ENCODE measurements at places on chromosomes 16 and 17.

- peak; percentile 57 for DNase-seq
Measured at GRCh38 chr16:1152123-1152638, 725 bp upstream of the CACNA1H start.

GRCh38 chr16:62391134-62391533 lies 354.9 kb upstream of the CDH8 start:
- DNase-seq: no peak

GRCh38 chr17:43219746-43220380 lies 8.2 kb downstream of the TMEM106A start:
- no peak for DNase-seq

DNA sequence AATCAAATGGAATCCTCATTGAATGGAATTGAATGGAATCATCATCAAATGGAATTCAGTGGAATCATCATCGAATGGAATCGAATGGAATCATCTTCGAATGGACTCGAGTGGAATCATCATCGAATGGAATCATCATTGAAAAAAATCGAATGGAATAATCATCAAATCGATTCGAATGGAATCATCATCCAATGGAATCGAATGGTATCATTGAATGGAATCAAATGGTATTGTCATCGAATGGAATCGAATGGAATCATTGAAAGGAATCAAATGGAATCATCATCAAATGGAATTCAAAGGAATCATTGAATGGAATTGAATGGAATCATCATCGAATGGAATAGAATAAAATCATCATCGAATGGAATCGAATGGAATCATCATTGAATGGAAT lies 619.3 kb downstream of the TP53TG3F start:
- DNase-seq: no peak

- no peak for DNase-seq
Measured at GRCh38 chr17:36829676-36830075, 107.6 kb upstream of the LHX1 start.

DNA sequence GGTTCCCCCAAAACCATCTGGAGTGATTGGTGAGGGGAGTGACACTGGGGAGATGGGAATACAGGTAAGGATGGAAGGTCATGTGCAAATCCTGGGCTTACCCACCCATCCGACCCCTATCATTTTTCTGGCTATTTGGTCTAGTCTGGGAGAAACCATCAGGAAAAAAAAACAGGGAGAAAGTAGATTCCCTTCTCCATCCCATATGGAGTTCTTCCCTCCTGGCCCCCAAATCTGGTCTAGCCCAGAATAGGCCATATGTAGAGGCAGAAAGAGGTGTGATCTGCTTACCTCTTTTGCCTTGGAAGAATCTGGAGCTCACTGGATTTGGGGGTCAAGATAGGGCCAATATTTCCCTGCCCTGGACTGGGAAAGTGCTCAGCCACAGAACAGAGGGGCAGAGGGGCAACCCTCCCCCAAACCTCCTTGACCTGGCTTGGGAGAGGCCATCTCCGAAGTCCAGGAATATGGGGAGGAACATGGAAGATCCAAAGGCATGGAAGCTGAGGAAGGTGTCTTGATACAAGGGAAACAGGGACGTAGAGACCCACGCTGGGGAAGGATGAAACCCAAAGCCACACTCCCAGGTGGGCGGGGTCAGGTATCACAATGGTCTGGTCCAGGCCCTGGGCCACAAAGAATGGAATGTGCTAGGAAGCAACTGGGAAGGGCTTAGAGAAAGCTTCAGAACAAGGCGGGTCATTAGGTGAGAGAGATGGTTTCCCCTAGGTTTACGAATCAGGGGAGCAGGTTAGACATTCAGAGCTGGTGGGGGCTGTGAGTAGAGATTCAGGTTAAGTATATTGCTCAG lies 16.2 kb downstream of the CHRNB1 start:
- DNase-seq: no peak

DNA sequence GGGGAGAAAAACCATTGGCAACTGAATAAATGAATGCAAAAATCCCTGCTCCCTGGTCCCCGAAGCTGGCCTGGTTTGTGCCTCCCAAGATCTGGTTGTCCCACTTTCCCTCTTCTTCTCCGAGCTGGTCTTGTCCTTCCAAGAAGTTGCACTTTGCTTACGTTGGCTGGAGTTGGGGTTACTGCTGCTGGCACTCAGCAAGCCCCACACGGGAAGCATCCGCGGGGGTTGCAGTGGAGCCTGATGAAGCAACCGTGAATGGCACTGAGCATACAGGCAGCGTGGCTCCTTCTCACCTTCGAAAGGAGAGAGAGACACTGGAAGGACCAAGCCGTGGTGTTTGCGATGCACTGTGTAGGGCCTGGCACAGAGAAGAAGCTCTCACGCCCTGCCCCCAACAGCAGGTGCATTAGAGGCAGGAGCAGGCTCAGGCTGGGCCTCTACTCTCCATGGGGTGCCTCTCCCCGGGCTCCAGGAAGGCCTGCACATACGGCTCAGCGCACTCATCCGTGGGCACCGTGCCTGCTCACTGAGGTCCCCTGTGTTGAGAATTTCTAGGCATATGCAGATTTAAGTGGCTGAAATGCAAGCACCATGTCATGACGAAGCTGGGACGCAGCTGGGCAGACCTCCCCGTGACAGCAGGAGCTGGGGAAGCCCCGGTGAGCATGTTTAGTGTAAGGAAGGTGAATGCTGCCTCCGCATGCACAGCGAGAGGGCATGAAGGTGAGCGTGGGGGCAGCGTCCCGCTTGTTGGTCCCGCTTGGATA lies 12.1 kb downstream of the CA5A start:
- no peak for DNase-seq

DNA sequence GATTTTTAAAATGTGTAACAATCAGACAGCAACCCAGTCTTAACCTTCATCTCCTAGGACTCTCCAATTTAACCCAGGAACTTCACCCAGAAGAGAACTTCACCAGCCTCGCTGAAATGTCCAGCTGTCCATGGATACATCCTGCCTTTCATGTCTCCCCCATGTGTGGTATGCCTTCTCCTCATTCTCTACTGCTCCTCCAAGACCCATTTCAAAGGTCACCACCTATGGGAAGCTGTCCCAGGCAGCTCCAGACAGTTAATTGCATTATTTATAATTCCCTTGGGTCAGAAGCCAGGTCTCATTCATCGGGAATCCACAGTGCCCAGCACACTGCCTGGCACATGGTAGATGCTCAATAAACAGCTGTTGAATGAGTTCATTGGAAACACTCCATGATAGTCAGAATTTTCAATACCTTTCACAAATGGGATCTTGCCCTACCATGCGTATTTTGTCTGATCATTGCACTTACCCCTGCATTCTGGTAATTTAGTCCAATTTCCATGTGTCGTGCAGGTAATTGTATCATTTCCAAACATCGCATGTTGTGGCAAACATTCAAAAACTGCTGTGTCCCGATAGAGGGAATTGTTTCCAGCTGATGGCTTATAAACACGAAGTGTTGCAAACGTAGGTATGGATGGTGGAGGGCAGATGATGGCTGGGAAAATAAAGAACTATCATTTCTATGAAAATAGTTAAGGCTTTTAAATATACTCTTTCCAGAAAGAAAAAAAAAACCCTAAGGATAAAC lies 9.0 kb downstream of the APOH start:
- DNase-seq: no peak

GRCh38 chr16:82641336-82641984 lies 14.7 kb downstream of the CDH13 start:
- no peak for DNase-seq

DNA sequence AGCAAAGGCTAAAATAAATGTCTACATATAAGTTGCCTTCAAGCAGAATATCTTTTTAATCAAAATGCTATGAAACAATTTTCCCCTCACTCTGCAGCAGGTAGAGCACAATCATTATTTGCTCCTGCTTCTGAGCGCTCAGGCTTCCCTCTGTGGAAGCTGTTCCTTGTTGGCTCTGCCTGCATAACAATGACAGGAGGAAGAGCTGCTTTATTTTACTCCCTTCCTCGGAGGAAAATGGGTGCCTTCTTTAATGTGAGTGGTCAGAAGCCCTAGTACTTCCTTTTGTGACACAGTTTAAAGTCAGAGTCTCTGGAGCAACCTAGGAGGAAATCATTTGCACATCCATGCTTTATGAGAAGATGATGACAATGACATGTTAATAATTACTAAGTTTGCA lies 492.1 kb downstream of the CDH8 start:
- DNase-seq: no peak

Measured in activated naive CD4-positive, alpha-beta T cell treated with Interleukin-2 at 50 U/mL for 16 hours (primary cell).